Activated T-cell treated with anti-CD3 and anti-CD28 coated beads, Interleukin-2, amount 50 U/mL, for 48 hours (primary cell): ENCODE measurements at places on chromosomes 12 and 14.

GRCh38 chr14:36356862-36357261 lies 36.4 kb upstream of the MBIP start:
- DNase-seq, result no peak

- no peak for DNase-seq
Measured at GRCh38 chr12:43840338-43840737, 4.5 kb downstream of the TMEM117 start.

DNA sequence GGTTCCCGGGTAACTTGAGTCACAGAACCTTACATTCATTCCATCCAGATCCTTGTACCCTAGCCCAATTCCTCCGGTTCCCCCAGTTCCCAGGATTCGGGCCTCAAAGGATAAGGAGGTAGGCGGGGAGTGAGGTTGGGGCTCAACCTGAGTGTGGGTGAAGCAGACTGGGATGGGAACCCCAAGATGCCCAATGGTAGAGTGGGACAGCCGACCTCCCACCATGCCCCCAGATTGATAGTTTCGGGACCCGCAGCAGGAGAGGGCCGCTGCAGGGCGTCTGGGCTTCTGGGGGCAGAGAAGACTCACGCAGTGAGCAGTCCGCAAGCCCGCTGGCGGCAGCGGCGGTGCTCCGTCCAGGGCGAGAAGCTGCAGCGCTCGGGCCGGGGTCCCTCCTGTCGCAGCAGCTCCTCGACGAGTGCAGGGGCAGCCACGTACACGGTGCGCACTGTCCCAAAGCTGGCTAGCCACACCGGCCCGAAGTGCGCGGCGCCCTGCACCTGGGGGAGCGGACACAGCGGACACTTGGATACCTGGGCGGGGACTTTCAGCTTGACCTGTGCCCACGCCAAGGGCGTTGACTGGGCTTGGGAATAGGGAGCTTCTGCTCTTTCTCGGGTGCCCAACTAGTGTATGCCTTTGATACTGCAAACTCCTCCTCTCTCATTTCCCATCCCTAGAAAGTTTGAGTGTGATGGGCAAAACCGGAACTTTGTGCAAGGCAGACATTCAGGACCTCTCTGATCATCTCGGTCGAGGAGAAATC lies 997 bp downstream of the CYP27B1 start:
- no peak for DNase-seq

- no peak for DNase-seq
Measured at GRCh38 chr14:75290851-75291250, 12.2 kb downstream of the FOS start.

DNA sequence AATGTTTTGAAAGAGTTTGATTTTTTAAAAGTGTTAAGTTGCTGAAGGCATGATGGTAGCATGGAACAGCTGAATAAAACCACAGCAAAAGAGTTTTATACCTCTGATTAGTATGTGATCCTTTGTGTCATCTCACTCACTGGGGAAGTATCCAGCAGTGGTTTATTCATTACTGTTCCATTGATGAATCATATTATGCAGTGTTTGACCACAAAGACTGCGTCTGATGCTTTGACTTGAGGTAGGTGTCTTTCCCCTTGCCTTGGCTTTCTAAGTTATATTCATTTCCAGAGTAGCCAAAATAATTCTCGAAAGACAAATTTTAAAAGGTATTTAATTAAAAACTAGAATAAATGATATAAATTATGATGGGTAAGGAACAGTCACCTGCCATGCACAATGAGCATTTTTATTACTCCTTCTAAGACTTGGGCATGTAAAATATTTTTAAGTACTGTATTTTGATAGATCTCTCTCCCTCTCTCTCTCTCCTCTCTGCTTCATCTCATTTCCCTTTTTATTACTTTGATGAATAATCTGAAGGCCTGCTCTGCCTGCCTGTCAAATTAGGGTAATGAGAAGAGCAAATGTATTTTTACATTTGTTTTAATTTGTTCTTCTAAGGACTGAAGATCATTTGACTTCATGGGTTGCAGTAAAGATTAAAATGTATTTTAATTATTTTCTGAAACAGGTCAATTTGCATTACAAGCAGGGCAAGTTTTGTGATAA lies 164.9 kb downstream of the NAV3 start:
- no peak for DNase-seq

DNA sequence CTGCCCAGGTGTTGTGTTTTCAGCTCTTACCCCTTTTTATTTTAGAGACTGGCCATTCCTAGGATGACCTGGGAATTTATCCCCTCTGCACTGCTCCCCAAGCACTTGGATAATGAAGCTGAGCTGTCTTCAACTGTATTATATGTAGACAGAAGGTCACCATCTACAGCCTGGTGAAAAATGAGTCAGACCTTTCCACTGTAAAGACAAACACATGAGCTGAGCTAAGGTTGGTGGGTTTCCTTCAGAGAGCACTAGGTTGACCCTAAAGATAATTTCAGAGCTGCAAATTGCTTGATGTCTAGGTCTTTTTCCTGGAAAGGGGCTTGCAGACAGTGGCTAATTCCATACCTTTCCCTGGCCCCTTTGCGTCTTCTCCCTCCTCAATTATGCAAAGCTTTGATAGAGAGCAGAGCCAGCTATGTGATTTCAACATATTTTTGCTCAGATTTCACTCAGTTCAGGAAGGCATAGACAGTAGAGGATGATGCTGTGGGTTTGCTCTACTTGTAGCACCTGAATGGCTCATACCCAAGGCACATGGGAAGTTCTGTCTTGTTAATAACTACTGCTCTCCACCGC lies 9.2 kb upstream of the IKZF4 start:
- no peak for DNase-seq

DNA sequence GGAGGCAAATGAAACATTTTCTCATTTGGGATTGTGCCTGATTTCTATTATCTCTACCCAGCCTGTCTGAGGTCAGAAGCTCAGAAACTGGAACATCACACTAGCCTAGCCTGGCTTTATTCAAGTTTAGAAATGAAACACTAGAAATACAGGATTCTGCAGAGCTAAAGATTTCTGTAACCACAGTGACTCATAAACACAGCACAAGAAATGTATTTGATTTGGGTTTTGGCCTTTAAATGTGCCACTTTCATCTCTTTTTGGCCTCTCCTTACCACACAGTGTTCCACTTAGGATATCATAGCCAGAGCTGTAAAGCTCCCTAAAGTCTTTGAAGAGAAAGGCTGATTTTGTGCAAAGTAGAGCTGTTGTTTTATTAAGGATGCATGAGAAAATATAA lies 307.5 kb downstream of the EMP1 start:
- no peak for DNase-seq

DNA sequence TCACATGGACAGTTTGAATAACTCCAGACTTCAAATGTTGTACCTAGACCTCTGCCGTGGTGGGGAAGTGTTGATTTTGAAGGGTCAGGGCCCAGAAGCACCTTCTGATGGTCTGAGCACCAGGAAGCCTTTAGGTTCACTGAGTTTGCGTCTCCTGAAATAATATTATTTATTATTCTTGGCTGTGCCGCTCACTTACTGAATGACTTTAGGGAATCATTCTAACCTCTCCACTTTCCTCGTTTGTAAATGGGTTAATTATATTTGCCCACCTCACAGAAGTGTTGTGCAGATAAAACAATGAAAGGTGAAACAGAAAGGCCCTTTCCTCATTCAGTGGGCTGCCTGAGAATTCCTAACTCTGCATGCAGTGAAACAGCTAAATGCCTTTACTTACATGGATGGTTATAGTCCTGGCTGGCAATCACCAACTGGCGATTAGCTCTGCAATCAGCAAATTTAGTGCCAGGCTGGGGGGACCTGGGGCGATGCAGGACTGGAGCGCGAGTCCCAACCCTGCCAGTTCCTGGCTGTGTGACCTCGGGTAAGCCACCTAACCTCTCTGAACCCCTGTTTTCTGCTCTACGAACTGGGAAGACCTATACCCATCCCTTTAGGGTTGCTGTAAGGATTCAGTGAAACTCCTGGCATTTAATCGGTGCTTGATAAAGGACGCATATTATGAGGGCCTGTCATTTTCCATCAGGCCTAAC lies 57.5 kb downstream of the MAP1LC3B2 start:
- DNase-seq, result no peak

- DNase-seq, result no peak
Measured at GRCh38 chr14:56120091-56120691, 2.0 kb downstream of the PELI2 start.

- no peak for DNase-seq
Measured at GRCh38 chr14:68160779-68161546, 341.4 kb downstream of the RAD51B start.

- no peak for DNase-seq
Measured at GRCh38 chr12:58728397-58728796, 191.9 kb downstream of the LRIG3 start.

GRCh38 chr12:25072906-25073650 lies 121.9 kb downstream of the DNAI7 start:
- DNase-seq, result no peak

- no peak for DNase-seq
Measured at GRCh38 chr14:76271041-76271755, 104.7 kb upstream of the ESRRB start.

- no peak for DNase-seq
Measured at GRCh38 chr14:36950812-36951211, 221.6 kb downstream of the SLC25A21 start.

GRCh38 chr14:74257078-74257940 lies 18.1 kb downstream of the VSX2 start:
- peak; percentile 81 for DNase-seq

DNA sequence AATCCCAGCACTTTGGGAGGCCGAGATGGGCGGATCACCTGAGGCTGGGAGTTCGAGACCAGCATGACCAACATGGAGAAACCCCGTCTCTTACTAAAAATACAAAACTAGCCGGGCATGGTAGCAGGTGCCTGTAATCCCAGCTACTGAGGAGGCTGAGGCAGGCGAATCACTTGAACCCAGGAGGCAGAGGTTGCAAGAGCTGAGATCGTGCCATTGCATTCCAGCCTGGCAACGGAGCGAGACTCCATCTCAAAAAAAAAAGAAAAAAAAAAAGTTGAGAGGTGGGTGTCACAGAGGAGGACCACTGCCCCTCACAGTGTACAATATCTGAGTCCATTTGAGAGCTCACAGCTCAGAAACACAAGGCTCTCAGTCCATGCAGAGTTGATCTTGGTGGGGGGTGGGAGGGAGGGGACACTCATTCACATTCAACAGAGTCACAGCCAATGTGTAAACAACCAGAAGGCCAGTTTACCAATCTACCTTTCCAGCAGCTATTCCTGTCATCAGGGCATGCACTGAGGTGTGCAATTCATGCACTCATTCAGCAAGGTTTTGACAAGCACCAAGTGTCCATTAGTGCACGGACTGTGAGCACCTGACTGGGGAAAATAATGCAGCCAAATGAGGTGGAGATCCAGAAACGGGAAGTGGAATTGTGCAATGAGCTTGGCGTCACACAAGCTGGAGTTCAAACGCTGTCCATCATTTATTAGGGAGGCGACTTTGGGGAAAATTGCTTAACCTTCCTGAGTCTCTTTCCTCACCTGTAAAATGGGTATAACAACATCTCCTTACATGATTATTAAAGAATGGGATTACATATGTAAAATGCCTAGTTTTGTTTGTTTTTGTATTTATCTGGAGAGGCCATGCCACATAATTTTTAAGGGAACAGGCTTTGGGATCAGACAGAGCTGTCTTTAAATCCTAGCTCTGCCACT lies 4.4 kb upstream of the EIF5 start:
- no peak for DNase-seq
